ENCODE measurements at places on chromosomes 3 and 15.

DNA sequence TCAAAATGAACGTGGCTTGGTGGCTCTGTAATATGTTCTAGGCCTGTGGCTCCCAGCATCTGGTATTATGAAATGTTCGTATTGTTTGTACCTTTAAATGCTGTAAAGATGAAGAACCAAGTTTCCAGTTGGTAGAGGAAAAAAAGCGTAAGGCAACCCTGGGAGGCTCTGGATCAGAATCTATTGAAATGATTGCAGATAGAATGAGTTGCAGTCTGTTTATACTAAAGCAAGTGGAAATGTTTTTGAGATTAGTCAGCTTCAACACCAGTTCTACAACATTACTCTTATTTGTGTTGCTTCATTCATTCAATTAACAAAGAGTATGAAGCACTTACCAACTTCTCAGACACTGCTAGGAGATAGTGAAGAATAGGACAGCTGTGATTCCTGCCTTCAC lies 5.3 kb downstream of the ARL6IP5 start:
- no peak for DNase-seq

DNA sequence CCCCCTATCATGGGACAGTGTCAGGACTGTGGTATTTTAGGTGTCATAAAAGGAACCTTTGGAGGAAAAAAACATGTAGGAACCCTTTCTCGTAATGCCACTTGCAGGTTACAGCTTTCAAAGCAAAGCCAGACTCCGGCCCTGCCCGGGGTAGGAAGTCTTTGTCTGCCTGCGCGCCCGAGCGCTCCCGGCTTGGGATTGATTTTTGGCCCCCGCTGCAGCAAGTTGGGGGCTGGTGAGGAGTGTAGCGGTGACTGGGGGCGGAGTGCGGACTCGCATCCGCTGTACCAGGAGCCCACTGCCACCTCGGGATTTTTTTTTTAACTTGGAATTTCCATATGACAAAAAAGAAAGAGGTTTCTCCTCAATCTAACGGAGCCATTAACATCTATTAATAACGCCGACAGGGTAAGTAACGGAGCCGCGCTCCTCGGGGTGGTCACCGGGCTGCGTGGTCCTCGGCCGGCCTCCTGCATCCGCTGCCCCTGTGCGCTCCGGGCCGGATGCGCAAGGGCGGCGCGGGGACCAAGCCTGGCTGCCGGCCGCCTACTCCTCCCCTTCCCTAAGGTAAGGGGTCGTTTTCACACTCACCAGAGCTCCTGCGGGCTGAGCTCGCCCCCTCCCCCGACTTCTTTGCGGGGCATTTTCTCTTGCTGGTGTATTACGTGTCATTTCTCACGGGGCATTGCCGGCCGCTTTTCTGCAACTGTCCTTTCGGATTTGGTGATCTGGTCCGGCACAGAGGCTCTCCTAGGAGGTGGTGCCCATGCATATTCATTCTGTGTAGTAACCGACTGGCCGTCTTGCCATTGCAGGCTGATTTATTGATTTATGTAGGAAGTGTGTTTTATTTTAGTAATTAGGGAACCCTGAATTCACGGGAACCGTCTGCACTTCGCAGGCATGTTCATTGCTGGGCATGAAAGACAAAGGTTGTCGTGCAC lies 219.8 kb upstream of the TOPAZ1 start:
- no peak for DNase-seq

GRCh38 chr3:74387111-74387735 lies 227.2 kb downstream of the CNTN3 start:
- DNase-seq, result no peak

- DNase-seq, result no peak
These were observed 33.9 kb upstream of the MBNL1 start for GRCh38 chr3:152234657-152235375.

DNA sequence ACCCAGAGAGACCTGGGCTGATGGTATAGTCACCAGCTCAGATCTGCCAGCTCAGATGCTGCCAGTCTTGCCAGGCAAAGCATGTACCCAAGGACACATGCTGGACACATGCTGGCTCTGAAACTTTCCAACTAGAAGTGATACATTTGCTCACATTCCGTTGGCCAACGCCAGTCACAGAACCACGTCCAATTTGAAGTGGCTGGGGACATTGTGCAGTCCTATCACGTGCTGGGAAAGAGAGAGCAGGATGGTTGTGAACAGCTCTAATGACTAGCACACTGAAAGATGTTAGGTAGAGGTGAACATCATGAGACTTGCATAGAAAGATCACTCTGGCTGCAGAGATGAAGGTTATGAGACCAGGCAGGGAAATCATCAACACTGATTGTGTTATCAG lies 308.5 kb upstream of the ROPN1 start:
- no peak for DNase-seq

- DNase-seq, result no peak
These were observed 72.7 kb upstream of the SLC4A7 start for GRCh38 chr3:27556887-27557286.

DNA sequence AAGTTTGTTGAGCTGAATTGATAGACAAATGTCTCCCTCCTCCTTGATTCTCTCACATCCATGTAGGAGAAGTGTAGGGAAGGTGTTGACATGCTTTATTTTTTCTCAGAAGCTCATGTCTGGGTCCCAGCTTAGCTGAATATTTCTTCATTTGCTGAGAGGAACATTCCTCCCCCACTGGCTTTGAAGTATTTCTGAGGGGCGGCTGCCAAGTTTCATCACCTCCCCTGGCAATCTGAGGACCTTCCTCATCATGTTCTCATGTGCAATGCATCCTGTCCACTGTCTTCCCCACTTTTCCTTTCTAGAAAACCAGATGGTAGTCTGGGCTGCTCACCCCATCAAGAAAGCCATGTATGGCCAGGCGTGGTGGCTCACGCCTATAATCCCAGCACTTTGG lies 168.9 kb upstream of the RGMA start:
- DNase-seq, result no peak

GRCh38 chr15:70062321-70062956 lies 35.3 kb downstream of the TLE3 start:
- DNase-seq, result no peak

DNA sequence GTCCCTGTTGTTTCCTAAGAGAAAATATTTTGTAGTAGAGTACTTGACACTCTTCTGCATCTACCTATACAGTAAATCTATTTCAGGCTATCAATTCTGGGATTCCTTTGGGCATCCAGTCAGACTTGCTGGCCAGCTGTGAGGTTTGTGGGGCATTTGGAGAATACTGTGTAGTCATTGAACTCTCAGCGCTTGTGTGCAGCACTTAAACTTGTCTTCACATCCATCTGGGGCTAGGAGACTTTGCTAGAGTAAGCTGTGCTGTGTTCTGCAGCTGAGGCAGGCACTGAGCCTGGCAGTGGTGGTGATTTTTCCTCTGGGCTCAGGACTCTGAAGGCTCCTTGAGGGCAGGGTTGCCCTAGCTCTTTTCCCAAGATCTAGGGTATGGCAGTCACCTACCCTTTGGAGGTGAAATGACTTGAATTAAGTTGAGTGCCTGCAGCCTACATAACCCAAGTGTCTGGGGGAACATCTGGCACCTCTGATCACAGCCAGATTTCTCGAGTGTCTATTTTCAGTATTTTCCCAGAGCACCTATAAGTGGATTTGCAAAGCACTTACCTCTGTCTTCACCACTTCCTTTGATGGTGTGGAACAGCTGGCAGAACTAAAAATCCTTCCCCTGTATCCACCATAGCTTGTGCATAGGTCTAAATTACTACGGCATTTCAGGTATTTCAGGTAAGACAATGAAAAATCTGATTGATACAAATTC lies 19.3 kb downstream of the CLSTN2 start:
- no peak for DNase-seq

GRCh38 chr3:170507063-170507462 lies 78.8 kb downstream of the SLC7A14 start:
- DNase-seq, result no peak

- DNase-seq, result peak; percentile 42
These were observed 858 bp upstream of the SACM1L start for GRCh38 chr3:45688194-45688881.

- DNase-seq, result no peak
These were observed 264.9 kb upstream of the ST8SIA2 start for GRCh38 chr15:92128788-92129187.

GRCh38 chr3:9439331-9439730 lies 41.9 kb downstream of the SETD5 start:
- DNase-seq, result no peak

- no peak for DNase-seq
These were observed 104.8 kb downstream of the PLCH1 start for GRCh38 chr3:155640098-155640497.

- DNase-seq, result no peak
These were observed 239.3 kb downstream of the SLC9A9 start for GRCh38 chr3:143608966-143609365.

- no peak for DNase-seq
These were observed 37.3 kb upstream of the TNIK start for GRCh38 chr3:171497468-171497867.

GRCh38 chr3:169954142-169954756 lies 12.4 kb upstream of the SEC62 start:
- DNase-seq, result peak; percentile 43

DNA sequence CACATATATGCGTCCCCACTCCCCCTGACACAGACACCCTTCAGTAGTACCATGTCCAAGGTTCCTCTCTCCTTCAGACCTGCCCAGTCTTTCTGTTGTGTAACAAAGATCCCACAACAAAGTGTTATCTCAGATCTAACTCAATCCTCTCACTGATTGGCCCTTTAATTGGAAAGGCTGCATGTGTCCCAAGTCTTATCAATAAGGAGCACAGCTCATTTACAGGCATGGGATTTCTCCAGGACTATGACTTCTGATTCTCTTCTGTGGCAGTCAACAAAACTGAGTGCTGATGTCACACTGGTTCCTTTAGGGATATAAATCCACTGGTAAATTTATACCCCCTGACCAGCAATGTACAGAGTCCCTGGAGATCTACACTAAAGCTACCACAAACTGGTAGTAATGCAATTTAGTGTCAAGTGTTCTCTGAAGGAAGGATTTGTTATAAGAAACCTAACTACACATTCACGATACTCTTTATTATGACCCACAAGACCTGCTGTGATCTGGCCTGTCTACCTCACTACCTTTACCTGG lies 28.1 kb downstream of the CLK3 start:
- DNase-seq, result no peak

DNA sequence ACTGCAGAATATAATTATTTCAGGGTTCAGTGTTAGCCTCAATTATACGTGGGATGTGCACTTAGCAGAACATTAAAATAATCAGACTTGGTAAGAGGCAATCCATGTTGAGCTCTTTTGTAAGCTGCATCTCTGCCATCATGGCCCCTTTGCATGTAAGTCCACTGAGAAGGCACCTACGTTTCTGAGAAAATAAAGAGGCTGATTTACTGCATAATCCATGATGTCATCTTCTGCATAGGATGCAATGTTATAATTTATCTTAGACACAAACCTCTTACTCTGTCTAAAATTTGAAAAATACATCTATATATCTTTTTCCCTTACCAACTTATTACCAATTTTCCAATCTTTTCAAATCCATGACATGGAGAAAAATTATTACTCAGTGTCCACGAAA lies 1294.7 kb downstream of the ZPLD1 start:
- no peak for DNase-seq

GRCh38 chr3:139132976-139133375 lies 88.3 kb upstream of the PRR23C start:
- DNase-seq, result no peak

GRCh38 chr3:81621277-81621676 lies 140.2 kb downstream of the GBE1 start:
- DNase-seq, result no peak

- no peak for DNase-seq
These were observed 385.3 kb downstream of the PDCD6IP start for GRCh38 chr3:34183611-34184340.

DNA sequence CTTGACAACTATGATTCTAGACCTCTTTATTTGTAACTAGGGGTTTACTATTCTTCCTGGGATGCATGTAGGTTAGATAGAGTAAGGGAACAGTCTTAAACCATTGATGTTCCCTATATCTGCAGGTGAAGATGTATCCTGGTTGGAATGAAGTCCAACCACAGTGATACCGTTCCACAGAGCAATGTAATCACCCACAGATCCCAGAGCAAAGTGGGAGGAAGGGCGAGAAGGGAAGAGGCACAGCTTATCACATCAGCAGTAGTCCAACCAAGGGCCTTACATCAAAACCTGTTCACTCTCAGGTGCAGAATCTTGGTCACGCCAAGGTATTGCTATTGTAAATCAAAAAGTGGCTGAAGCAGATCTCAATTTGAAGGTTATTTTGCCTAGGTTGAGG lies 61.8 kb upstream of the LIPC start:
- DNase-seq, result no peak

- no peak for DNase-seq
These were observed 18.3 kb downstream of the RASA2 start for GRCh38 chr3:141505166-141505565.

GRCh38 chr3:78660957-78661356 lies 1106.8 kb downstream of the ROBO1 start:
- DNase-seq, result no peak

- DNase-seq, result no peak
These were observed 61.0 kb downstream of the SCAPER start for GRCh38 chr15:76844096-76844495.

DNA sequence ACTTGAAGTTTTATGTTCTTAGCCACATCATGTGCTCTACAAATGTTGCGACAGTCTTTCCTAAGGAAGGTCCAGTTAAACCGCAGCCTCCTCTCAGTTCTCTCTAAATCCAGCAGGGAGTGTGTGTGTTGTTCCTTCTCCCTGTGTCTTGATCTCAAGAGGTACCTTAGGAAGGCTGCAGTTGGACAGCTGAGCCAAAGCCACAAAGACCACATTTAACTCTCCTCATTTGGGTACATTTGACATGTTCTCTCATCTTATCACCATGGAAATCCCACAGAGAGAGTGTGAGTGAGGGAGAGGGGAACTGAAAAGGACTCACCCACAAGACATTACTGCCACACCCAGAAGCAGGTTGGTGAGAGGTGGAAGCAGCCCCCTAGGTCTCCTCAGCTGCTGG lies 79.5 kb downstream of the CD200R1L start:
- DNase-seq, result peak; percentile 37

DNA sequence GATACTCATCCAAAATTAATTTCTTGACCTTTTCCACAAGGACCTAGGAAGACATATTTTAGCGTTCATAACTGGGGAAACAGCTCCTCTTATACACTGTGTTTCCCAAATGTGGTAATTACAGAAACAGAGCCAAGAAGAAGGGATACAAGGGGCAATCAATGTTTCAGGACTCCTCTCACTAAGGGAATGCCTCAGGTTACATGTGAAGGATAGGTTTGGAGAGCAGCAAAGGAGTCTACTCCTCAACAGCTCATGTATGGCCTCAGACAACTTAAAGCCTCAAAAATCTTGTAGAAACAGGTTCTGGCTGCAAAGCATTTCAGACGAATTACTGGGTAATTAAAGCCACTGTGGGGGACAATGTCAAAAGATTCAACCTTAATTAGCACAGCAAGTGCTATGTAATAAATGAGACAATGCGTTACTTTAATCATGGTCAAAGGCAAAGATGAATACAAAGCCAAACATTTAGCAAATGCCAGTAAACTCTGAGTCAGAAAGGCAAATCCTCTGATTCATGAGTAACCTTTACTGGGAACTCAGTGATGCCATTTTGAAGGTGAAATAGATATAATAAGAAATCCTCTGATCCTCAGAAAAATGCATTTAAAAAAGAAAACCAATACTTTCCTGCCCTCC lies 1111.2 kb downstream of the TUSC7 start:
- no peak for DNase-seq

GRCh38 chr3:38805765-38806386 lies 10.1 kb downstream of the SCN10A start:
- DNase-seq, result peak; percentile 35

Data from GM10248 (cell line).